ENCODE measurements at places on chromosomes 3 and 15.

DNA sequence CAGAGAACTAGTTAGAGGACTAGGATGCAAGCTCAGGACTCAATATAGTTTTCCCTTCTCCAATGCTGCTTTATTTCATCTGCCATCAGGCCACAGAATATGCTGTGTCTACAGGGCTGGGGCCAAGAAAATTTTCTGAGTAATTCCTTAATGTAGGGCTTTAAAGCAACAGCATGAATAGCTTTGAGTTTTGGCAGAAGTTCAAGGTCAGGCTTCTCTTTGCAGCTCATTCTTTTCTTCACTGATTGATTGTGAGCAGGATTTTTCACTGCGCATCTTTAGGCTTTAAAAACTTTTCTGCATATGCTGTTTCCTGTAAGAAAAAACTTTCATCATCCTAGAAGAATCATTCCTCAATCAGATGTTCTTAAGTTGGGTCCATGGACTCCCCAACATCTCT lies 4.6 kb downstream of the TMEM108 start:
- no peak for DNase-seq

GRCh38 chr15:42863572-42864239 lies 56.9 kb downstream of the TTBK2 start:
- no peak for DNase-seq

DNA sequence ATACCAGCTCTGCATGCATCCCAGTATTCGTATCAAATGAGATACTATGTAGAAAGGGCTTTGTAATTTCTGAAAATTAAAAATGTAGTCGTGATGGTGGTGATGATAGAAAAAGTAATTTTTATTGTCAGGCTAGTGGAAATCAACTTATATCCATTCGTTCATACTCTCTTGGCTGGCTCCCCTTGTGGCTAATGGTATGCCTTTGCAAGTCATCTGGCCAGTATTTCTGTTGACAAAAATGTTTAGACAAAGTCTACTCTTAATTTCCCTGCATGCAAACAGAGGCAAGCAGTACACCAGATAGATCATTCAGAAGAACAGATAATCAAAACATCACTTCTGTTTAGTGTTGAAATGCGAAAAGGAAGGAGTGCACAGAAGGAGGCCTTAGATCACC lies 49.6 kb upstream of the DUT start:
- no peak for DNase-seq

DNA sequence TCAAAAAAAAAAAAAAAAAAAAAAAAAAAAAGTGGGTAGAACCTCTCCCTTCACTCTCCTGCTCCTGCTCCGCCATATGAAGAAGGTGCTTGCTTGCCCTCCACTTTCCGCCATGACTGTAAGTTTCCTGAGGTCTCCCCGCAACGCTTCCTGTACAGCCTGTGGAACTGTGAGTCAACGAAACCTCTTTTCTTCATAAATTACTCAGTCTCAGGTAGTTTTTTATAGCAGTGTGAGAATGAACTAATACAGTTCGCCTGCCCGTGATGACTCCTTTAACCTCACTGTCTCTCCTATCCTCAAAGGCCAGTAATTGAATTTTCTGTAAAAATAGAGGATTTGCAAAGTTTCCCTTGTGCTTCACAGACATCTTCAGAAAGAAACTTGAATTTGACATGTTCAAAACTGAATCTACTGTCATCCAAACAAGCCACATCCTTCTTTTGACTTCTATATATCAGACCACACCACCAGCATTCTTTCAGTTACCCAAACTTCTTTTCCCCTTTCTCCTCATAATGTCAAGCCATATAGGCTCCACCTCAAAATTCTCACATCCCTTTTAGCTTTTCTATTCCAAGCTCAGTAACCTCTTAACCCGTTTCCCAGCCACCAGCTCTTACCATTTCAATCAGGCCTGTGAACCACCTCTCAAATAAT lies 44.3 kb downstream of the P2RY1 start:
- no peak for DNase-seq

DNA sequence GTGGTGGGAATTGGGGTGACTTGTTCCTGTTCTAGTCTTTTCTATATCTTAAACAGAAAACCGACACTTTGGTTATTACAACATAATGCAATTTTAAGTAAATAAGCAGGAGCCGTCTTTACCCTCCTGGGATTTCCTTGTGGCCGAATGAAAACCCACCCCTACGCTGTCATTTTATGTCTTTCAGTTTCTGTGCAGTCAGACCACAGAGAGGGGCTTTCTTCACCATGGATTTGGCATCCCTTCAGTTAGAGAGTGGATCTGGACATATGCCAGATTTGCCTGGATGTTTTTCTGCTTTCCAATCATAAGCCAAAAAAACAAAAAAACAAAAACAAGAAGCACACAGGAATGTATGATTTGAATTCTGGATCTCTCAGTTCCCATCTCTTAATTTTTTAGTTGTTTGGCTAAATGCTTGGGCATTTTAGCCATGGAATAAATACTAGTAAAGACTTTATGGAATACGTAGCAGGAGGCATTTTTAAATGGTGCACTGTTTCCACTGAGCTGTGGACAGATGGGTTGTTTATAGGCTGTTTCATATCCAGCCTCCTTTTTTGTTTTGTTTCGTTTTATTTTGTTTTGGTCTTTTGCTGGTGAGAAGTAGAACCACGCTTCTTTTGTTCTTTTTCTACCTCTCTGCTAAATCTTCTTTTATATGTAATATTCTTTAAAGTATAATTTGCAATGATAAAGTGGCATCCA lies 272.9 kb downstream of the FEZF2 start:
- no peak for DNase-seq
